ENCODE measurements at places on chromosomes 2 and 18.
A peak's percentile ranks its signal among the peaks of the same experiment; 100 is the strongest.

GRCh38 chr2:202158796-202159195 lies 79.6 kb downstream of the SUMO1 start:
- no peak for DNase-seq

GRCh38 chr18:34493566-34494358 lies 216.3 kb upstream of the DTNA start:
- peak; percentile 64 for DNase-seq

DNA sequence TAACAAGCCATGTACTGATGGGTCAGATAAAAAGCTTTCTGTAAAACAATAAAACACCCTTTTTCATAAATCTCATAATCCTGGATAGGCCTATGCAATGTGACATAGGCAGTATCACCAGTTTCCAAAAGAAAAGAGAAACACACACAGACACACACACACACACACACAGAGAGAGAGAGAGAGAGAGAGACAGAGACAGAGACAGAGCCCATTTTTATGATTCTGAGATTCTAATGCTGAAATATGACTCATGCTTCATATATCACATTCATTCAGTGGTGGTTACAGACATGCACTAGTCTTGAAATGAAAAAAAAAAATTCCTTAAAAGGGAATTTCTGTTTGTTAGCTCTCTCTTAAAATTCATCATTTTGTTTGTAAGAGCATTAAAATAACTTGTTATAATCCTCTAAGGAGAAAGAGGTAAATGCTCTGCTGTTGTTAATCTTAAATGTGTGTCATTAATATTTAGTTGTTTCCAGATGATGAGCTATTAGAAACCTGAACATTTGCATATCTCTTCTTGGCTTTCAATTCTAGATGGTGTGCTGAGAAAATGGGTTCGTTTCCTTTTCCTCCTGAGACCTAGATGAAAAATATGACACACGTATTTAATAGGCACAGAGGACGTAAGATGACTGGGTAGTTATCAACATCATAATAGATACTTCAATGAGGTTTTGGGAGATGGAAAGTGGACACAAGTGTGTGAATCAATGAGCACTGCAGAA lies 1598.7 kb upstream of the ACVR2A start:
- no peak for DNase-seq

DNA sequence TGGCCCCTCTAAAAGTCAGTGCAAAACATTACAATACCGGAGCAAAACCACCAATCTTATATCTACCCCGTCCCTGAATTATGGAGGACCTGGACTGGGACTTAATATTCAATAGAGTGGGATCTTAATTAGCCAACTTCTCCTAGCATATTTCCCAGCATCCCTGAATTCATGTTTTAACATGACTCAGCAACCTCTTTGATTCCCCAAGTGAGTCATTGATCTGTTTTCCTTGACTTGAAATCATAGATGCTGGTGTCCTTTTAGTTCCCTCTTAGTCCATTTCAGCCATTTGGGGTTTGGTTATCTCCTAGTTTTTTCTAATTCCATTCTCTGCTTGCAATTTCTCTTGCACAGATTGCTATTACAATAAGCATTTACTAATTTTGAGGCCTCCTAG lies 677.7 kb upstream of the CELF4 start:
- no peak for DNase-seq

DNA sequence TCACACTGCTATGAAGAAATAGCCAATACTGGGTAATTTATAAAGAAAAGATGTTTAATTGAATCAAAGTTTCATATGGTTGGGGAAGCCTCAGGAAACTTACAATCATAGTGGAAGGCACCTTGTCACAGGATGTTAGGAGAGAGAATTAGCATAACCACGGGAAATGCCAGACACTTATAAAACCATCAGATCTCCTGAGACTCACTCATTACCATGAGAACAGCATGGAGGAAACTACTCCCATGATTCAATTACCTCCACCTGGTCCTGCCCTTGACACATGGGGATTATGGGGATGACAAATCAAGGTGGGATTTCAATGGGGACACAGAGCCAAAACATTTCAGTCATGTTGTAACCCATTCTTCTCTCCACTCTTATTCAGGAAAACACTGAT lies 472.9 kb upstream of the FSIP2 start:
- no peak for DNase-seq

DNA sequence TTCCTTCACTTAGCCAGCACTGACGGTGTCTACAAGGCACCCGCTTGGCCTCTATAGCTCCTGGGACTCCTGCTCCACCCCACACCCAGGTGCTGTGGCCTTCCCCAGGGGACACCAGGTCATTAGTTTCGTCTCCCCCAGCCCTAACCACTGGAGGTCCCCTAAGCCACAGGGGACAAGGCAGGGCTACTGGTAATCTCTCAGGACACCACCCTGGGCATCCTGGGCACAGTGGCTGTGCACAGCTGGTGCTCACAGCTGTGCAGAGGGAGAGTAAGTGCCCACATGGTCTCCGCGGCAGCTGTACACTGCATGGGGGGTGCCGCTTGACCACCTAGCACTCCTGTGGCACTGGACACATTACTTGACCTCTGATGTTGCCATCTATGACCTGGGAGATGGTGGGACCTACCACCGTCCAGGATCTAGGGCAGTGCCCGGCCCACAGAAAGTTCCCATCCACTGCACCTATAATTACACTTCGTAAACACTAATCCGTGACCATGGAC lies 134.0 kb downstream of the HDAC4 start:
- no peak for DNase-seq
